Activated CD4-positive, alpha-beta T cell treated with anti-CD3 and anti-CD28 coated beads, Interleukin-2, amount 10 ng/mL, durations not matched to agents 7 days and 5 days (primary cell): ENCODE measurements at places on chromosomes 6 and 20. TPM values are rescaled to one million over a fixed set of nuclear protein-coding genes. Genes with fewer than 3 reads are reported as not detected.

The BTN1A1 gene
- total RNA-seq = not detected

The MROH8 gene
- 3.0 TPM for total RNA-seq

The LST1 gene
- 36.8 TPM for total RNA-seq

The PSMB9 gene
- total RNA-seq = 329 TPM

The CPNE5 gene
- total RNA-seq = 0.47 TPM

The NKAPL gene
- 0.12 TPM for total RNA-seq

The TMEM217 gene
- total RNA-seq = 1.3 TPM

The ADIG gene
- not detected for total RNA-seq

The IP6K3 gene
- total RNA-seq = not detected

The SLC52A3 gene
- not detected for total RNA-seq

The SLC22A2 gene
- not detected for total RNA-seq

The TCP11 gene
- total RNA-seq = not detected

The GDAP1L1 gene
- total RNA-seq = not detected

The GSTA2 gene
- not detected for total RNA-seq

The EYA2 gene
- not detected for total RNA-seq

The LTB gene
- 747 TPM for total RNA-seq

The TUBB1 gene
- not detected for total RNA-seq

The SYCP2L gene
- 0.25 TPM for total RNA-seq

The PRRT1 gene
- 0.17 TPM for total RNA-seq

The ADTRP gene
- 2.5 TPM for total RNA-seq

The IGF2R gene
- 65.0 TPM for total RNA-seq

The TRIM10 gene
- not detected for total RNA-seq

The NOX3 gene
- total RNA-seq = not detected

The TREM2 gene
- total RNA-seq = not detected

The UST gene
- total RNA-seq = 0.29 TPM

The DNAH8 gene
- total RNA-seq = 0.10 TPM

The MEI4 gene
- not detected for total RNA-seq

The STMND1 gene
- total RNA-seq = not detected

The BFSP1 gene
- 2.2 TPM for total RNA-seq
